ENCODE measurements at places on chromosomes 7 and 10.
A peak's percentile ranks its signal among the peaks of the same experiment; 100 is the strongest.

DNA sequence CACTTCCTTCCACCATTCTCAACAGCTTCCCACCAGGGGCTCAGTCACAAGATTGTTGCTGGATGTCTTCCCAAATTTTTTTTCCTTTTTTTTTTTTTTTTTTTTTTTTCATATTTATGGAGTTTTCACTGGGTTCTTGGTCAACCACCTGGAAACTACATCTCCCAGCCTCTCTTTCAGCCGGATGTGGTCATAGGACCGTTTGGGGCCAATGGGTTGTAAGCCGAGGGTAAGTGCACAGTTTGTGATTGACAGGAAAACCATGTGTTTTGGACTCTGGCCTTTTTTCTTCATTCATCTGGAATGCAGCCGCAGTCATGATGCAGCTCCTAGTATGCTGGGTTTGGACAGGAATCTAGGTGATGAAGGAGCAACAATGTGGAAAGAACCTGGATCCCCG, 337.1 kb upstream of the FOXK1 start:
- DNase-seq: no peak

DNA sequence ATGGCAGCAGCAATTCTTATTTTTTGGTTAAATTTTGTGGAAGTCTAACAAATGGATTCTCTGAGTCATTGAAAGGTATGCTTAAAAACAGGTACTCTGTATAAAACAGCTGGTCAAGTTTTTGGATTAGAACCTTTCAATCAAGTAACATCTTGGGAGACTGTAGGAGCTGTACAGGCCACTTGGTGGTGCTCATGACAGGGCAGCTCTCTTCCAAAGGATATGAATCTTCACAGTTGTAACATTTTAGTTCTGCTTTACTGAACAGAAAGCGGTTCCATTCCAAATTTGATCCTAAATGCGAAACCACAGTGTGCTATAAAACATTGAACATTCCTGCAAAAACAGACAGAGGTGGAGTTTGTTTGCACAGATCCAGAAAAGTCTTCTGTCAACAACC, 44.5 kb upstream of the AGR3 start:
- DNase-seq: peak; percentile 47

DNA sequence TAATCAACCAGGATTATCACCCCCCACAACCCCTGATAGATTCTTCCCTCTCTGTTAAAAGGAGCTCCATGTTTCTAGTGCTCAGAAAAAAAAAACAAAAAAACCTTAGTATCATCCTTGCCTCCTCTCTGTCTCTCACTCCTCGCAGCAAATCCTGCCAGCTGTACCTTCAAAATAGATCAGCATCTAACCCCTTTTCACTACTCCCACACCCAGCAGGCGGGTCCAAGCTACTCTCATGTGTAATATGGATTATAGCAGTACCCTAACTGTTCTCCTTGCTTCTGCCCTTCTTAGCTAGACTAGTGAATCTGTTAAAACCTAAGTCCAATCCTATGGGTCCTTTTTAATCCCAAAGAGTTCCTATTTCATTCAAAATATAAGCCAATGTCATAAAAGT, 667.4 kb downstream of the MAGI2 start:
- DNase-seq: no peak

GRCh38 chr7:151351027-151351426, 9.4 kb downstream of the NUB1 start:
- DNase-seq: peak; percentile 87

DNA sequence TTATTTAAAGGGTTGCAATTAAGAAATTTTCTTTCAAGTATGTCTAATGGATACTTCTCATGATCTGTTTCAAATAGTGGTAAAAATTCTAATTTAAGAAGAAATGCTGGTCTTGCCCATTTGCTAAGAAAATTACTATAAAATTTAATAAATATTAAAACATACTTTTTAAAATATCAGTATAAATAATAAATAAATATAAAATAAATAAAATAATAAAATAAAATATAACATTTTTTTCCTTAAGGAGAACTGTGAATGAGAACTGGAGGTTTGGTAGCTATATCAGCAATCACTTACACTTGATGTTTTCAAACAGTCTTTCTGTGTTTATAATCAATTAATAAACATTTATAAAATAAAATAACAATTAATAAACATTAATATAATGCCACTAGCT, 266.1 kb downstream of the HGF start:
- DNase-seq: no peak

DNA sequence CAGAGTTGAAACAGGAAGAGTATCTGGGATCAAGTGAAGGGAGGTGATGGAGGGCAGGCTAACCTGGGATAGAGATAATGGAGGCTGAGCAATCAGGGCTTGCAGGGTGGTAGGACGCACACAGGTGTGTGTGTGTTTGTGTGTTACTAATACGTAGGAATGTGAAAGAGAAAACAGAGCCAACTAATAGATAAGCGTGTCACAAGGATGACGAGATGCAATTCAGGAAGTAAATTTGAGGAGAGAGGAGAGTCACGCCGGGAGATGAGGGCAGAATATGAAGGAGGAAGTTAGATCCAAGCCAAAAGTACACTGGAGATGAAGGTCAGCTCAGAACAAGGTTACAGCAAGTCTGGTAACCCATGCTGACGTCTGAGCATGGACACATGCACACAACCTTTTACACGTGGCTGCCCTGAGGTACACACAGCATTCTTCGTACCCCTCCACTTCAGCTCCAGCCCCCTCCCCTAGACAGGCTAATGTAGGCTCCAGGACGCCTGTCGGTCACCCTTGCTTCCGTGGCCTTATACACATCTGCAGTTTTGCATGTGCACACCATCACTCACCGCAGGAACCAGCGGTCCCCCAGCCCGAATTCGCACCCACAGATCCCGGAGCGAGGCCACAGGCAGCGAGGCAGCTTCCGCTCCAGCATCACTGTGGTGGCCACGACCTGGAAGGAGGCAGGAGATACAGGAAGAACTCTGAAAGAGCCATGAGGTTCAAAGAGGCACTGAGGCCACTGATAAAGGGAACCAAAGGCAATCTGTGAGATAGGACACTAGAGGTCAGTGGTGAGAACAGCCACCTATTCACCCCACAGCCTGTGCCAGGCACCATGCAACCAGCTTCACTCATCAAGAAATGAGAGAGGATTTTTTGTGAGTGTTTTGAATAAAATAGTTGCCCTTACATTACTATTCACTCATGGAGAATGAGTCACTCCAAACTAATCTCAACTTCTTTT, 23.7 kb upstream of the TRPV6 start:
- peak; percentile 69 for DNase-seq

DNA sequence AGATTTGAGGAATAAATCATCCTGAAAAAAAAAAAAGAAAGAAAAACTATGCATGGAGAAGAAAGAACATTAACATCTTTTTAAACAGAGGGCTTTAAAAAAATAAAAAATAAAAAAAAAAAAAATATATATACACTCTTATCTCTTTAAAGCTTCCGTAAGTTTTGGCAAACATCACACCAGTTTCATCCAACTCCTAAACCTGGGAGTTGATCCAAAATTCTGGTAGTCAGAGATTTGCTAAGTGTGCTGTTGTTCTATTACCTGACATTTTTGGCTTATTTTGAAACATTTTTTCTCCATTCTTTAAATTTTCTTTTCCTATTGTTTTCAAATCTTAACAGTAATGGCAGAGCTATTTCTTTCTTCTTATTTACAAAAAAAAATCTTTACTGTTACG, 273.1 kb downstream of the AGMO start:
- no peak for DNase-seq

DNA sequence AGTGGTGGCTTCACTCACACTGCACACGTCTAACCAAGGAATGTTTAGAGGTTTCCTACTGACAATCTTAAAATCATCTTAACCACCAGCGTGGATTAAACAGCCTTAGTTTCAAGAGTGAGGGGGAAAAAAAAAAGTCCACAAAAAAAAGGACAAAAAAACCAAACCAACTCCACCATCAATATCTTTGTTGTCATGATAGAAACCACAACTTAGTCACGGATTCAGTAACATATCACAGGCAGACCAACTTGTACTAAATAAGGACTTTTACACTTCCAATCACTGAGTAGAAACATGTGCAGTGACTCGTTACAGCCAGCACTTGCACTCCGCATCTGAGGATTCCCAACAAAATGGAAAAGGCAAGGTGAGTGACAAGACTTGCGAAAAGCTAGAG, 46.5 kb downstream of the FAM171A1 start:
- DNase-seq: no peak

DNA sequence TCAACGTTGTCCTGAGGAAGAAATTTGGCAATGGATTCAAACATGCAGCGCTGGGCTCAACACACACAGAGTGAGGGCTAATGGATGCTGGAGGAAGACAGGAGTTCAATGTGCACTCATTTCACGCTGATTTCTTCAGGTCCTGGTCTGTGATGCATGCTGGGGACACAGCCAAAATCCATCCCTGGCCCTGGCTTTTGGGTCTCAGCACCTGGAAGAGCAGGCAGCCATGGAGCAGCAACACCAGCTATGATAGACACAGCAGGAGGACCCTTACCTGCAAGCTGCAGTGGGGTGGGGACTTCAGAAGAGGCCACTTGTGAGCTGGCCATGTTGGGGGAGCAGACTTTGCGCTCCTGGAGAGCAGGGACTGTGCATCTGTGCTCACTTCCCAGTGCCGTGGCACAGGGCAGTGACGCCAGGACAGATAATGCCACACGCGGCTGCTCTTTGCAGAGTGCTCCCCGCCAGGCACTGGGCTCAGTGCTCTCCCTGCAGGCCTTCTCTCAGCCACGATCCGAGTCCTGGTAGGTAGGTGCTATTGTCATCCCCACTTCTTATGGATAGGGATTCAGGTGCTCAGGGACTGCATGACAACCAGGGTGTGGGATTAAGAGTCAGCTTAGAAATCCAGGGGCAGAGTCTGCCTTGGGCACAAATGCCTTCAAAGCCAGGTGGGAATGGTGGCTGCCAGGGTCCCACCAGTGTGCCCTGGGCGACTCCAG, 138.8 kb upstream of the UNC5B start:
- no peak for DNase-seq

GRCh38 chr10:133013463-133013862, 71.1 kb upstream of the CFAP46 start:
- no peak for DNase-seq

GRCh38 chr7:155371884-155372781, 74.5 kb downstream of the INSIG1 start:
- no peak for DNase-seq

DNA sequence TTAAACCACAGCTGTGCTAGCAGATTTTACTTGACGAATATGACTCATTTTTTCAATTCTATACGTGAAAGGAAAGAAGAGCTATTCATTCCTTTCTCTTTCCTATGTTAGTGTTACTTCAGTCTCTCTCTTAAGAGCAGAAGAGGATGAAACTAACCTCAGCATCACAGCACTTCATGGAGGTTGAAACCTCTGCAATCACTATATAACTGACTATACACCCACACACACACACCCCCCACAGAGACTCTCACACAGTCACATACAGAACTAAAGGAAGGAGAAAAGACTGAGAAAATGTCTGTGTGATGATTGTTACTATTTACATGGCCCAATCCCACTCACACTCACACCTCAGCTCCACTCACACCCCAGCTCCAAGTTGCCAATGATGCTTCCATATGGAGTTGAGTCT, 104.2 kb downstream of the KIF20B start:
- no peak for DNase-seq

DNA sequence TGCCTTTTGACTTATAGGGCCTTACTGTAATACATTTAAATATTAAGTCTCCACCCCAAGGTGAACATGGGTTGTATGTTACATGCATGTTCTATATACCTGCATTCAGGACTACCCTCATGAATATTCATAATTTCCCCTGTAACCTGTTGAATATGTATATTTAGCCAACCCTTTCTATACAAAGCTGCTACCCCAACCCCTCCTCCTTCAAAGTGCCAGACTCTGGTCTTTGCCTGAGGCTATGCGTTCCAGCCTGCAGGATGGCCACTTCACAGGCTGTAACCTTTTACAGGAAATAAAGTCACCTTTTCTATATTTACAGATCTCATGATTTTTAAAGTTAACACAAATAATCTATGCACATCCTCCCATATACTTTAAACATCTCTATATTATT, 10.1 kb upstream of the UNC5B start:
- no peak for DNase-seq

GRCh38 chr10:565676-566075, 123.8 kb downstream of the DIP2C start:
- no peak for DNase-seq

GRCh38 chr10:131202990-131203389, 108.5 kb downstream of the TCERG1L start:
- DNase-seq: no peak

GRCh38 chr10:104032144-104032775, 53.4 kb downstream of the COL17A1 start:
- DNase-seq: no peak

DNA sequence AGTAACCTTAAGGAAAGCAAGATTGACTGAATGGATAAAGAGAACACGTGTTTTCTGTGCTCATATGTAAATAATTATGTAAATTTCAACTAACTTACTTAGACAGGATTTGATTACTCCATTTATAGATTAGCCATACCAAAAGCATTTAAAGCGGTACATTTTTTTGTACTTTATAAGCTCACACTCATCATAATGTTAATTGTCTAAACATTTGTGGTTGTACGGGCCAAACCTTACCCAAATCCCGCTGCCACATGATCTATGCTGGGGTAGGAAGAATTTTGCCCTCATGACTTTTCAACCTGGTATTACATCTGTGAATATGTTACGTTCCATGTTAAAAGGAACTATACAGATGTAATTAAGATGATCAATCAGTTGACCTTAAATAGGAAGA, 29.1 kb downstream of the MKX start:
- DNase-seq: no peak

- DNase-seq: no peak
Measured at GRCh38 chr7:44391746-44392617, 66.6 kb upstream of the CAMK2B start.

GRCh38 chr7:107186240-107186639, 17.4 kb downstream of the HBP1 start:
- no peak for DNase-seq

GRCh38 chr10:132521466-132522102, 16.0 kb upstream of the INPP5A start:
- DNase-seq: no peak

- no peak for DNase-seq
Measured at GRCh38 chr10:77713521-77714280, 76.1 kb upstream of the KCNMA1 start.

GRCh38 chr10:30349967-30350735, 1.1 kb upstream of the MTPAP start:
- no peak for DNase-seq

GRCh38 chr7:81201188-81201587, 282.3 kb upstream of the SEMA3C start:
- no peak for DNase-seq

DNA sequence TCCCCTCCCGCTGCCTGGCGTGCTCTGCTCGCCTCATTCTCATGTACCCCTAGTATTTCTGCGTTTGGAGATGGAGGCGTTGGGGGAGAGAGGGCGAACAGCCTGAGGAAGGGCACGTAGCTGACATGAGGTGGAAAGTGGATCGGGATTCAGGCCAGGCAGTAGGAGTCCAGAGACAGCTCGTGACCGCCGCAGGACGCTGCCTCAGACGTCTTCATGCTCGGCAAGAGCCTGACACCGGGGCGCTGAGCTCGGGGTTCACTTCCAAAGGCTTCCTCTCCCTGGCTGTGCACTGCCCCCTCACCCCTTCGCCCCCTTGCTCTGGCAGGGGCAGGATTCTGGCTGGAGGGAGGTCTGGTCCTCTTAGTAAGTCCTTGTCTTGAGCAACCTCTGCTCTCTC, 374.4 kb upstream of the MKI67 start:
- DNase-seq: no peak

- DNase-seq: no peak
Measured at GRCh38 chr7:55502858-55503440, 69.4 kb downstream of the VOPP1 start.

GRCh38 chr10:44696496-44696895, 214.6 kb upstream of the TMEM72 start:
- no peak for DNase-seq

GRCh38 chr10:30431435-30431911, 2.5 kb upstream of the MAP3K8 start:
- peak; percentile 49 for DNase-seq
